ENCODE measurements at places on chromosomes 12 and 14.

DNA sequence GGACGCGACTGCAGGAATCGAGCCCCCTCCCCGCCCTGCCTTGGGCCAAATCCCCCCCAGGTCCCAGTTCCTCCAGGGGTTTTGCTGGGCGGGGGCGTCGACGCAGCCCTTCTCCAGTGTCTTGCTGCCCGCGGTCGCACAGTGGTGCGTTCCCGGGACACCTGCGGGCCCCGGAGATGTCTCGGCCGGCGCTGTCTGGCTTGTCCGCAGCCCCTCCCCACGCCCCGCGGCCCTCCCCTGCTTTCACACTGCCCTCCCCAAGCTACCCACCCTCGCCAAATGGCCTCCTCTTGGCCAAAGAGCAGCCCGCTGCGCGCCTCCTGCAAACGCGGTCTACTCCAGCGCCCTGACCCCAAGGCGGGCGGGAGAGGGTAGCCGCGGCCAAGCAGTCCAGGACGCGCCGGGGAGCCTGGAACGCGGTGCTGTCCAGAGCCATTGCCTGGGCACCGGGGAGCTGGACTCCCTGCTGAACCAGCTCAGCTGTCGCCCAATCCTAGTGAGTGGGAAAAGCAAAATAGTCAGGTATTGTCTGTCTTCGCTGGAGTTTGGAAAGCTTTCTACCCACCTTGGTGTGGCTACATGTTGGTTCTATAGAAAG is 122.0 kb downstream of the AACS start:
- DNase-seq, result no peak

DNA sequence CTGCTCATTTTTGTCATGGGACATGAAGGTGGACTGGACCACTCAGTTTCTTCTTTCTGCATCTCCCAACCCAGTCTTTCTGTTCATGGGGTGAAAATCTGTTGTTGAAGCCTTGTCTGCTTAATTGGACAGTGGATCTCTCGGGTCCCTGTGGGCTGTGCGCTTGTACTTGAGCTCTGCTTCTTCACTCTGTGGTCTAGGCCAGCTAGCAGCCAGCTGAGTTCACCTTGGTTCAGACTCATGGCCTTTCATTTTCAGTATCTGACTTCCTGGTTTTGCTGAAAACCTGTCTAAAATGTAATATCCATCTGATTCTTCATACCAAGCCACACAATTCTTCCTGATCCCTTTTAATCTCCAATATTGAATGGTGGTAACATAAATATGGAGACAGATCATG is 117.2 kb downstream of the LRRK2 start:
- no peak for DNase-seq

DNA sequence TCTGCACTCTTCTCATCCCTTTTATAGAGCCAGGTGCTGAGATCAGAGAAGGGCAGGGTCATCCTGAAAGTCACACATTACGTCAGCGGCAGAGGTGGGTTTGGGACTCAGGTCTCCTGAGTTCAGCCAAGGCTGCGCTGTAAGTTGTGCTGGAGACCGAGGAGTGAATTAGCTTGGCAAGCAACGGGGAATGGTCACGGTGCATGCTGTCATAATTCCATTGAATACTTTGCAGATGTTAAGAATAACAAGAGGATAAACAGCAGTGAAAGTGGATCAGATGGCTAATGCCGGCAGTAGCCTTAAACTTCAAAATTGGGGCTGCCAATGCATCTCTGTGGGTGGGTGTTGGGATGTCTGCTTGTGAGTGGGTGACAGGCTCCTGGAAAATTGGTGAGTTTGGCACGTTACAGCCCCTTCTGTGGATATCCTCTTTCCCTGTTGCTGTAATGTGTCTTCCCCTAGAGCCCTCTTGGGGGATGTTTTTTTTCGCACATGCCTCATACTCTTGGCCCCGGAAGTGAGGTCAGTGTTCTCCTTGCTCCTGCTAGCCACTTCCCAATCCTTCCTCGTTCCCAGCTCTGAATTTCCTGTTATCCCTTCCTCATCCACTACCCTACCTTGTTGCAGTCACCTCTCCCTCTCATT is 287.1 kb upstream of the SRRM4 start:
- DNase-seq, result no peak

DNA sequence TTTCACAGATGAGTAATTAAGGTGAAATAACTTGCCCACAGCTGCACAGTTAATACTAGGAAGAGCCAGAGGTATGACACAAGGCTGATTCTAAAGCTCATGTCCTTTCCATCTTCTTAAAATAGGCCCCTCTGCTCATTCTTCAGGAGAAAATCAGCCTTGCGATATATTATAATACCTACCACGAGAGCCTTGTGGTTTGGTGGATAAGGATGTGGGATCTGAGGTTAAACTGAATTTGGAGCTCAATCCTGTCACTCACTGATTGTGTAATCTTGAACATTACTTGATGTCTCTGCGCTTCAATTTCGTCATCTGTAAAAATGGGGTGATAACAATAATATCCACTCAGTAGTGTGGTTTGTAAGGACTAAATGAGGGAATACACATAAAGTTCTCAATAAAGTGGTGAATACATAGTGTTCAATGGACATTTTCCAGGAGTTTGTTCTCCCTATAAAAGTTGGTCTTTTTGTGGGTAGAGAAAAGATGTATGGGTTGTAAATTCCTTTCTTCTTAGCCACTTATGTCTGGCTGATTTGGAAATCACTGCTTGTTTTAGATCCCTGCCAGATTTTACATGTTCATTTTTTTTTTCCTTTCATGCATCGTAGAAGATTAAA is 25.1 kb upstream of the ATP2B1 start:
- DNase-seq, result no peak

- DNase-seq, result no peak
Measured at GRCh38 chr12:95759718-95760117, 30.8 kb downstream of the NTN4 start.

DNA sequence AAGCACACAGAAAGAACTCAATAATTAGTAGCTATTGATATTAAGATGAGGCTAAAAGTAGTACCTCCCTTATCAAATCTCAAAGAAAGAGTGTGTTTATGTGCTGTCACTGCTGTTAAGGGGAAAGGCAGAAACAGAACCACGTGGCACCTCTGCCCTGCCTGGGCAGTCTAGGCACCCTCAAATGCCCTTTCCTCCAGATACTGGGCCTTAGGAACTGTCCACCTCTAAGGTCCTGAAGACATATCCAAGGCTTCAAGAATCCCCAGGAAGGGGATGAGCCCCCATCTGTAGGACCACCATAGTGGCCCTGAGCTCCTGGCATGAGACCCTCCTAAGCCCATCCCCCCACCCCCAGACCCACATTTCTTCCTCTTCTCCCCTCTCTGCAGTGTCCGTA is 29.1 kb downstream of the NGB start:
- DNase-seq, result no peak

DNA sequence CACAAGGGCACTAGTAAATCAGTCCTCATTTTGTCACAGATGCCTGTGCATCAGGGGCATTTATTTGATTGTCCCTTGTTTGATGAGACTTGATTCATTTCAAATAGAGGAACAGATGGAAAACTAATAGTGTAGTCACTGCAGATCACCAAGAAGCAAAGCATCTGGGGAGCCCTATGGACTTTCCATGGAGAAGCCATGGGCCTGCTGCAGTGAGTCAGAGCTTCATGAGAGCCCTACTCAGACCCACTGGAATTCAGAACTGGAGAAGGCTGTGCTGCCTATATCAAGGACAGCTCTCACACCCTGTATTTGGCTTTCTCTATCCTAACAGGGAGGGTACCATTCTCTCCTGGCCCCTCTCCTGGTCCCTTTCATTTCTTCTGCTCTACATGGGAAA is 126.2 kb downstream of the GRIP1 start:
- no peak for DNase-seq

- no peak for DNase-seq
Measured at GRCh38 chr14:53528185-53528671, 375.1 kb upstream of the DDHD1 start.

- no peak for DNase-seq
Measured at GRCh38 chr12:86249276-86249675, 6.9 kb downstream of the MGAT4C start.

DNA sequence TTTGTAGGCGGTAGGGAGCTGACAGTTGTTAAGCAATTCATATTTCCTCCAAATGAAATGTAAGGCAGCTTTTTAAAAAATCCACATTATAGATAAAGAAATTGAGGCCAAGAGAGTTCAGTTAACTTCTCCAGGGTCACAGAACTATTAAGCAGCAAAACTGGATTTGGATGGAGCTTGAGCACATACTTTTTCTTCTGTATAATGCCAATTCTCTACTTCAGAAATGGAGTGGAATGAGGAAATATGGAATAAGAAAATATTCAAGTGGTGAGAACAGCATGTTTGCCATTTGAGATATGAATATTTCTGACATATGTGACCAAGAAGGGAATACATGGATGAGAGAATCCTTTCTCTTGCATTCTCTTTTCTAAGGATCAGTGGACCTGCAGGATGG is 233.1 kb downstream of the FOXG1 start:
- no peak for DNase-seq

DNA sequence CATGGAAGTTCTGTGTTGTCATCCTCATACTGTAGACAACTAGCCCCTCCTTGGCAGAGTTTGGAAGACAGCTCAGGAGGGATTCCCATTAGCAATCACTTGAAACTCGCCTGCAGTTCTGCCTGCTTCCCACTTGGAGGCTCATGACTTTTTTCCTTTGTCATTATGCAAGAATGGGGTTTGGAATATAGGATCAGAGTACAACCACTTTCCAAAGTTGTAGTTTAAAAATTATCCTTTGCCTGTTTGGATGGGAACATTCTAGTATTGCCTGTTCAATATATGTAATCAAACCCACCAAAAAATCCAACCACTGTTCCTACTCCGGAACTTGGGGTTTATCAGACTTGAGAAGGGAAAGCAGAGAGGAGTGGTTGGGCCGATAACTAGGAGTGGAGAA is 2.1 kb upstream of the GPD1 start:
- DNase-seq, result no peak

GRCh38 chr12:54000116-54001114 is at the start of gene HOXC9:
TSS of gene HOXC9 (plus strand) at chr12:54000161. CDS start at chr12:54000189, 28 bp downstream.
- DNase-seq, result no peak

DNA sequence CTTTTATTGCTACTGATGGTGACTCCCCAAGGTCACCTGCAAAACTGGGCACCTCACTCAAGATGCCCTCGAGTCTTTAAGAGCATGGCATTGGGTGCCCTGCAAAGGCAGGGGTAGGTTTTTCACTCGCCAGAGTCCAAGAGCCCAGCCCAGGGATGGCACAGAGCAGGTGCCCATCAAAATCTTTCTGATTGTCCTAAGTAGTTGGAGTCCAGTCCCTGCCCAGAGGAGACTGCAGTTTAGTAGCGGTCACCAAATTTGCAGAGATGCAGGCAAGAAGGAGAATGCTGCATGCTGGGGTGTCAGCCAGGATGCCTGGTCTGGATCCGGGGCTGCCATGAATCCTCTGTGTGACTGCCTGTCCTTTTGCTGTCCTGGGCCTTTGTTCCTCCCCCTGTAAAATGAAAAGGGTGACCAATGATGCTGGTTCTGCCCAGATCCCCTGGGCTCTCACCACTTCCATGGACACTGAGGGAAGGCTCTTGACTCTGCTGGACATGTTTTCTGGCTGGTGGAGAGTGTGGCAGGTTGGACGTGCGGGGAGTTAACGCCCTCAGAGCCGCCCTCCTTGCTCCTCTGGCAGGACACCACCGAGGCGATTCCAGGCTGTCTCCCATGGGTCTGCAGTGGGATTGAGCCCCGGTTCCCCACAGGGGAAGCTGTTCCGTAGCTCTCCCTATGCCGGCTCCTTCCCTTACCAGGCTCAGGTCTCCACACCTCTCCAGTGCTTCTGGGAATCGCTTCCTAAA is 41.3 kb downstream of the DLK1 start:
- no peak for DNase-seq
